ENCODE measurements at places on chromosomes 2 and 18.
A peak's percentile ranks its signal among the peaks of the same experiment; 100 is the strongest.

DNA sequence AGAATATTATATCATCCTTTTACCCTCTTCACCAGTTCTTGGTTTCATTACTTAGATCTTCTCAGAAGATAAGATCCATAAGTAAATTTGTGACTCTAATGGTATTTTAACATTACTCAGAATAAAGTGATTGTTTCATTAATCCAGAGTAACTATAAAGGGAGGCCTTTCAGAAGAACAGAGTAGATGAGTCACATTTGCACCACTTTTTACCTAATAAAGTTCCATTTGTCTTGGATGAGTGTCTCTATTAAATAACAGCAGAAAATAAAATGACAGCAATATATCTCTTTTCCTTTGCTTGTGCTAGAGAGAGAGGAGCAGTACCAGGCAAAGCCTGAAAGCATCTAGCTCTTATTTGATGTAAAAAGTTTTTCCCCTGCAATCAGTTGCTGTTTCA is 926.5 kb upstream of the CNTNAP5 start:
- H3K4me1 ChIP-seq = peaks cover 8% of the 10 kb centered on the region
- no peak overlapping the region for H3K4me3 ChIP-seq
- peaks cover 2% of the 10 kb centered on the region for H3K36me3 ChIP-seq
- H3K27ac ChIP-seq = no peak overlapping the region
- H3K27me3 ChIP-seq = no peaks in the 10 kb centered on the region

DNA sequence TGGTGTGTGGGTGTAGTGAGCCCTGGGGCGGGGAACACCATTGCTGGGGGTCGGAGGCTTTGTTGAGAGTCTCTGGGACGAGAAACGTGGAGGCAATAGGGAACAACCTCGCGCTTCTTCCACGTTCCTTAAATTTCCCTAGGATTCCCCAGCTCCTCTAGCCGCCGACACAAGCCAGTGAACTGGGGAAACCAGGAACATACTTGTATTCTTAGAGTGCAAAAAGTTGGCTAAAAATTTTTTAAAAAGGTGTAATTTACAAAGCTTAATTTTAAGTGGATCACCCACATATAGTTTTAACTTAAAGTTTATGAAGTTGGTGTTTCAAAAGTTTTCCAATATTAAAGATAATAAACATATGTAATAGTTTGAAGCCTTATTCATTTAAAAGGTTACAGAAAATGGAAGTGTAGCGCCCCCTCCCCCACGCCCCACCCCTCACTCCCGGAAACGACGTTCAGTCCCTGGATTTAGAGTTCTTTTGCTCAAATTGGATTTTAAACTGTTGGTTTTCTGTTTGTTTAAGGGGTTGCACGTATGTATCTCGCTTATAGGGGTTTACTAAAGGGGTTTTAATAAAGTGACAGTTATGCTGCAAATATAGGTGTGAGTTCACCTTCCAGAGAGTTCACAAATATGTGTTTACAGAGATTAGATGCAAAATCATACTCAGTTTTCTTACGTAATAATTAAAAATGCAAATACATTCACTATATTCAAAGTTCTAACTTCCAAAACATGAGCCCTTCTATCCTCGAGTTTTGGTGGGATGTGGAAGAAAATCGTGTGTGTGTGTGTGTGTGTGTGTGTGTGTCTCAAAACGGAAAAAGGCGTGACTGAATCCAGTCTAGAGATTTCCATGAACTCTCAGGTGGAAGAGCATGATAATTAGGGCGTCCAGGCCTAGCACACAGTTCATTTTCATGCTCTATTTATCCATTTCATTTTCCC is 872 bp downstream of the DSG2 start:
- DNase-seq = no peak
- H3K27ac ChIP-seq = peak overlapping the region; percentile 40
- peaks cover 9% of the 10 kb centered on the region for H3K4me1 ChIP-seq
- H3K36me3 ChIP-seq = no peaks in the 10 kb centered on the region
- H3K27me3 ChIP-seq = peaks cover 36% of the 10 kb centered on the region

DNA sequence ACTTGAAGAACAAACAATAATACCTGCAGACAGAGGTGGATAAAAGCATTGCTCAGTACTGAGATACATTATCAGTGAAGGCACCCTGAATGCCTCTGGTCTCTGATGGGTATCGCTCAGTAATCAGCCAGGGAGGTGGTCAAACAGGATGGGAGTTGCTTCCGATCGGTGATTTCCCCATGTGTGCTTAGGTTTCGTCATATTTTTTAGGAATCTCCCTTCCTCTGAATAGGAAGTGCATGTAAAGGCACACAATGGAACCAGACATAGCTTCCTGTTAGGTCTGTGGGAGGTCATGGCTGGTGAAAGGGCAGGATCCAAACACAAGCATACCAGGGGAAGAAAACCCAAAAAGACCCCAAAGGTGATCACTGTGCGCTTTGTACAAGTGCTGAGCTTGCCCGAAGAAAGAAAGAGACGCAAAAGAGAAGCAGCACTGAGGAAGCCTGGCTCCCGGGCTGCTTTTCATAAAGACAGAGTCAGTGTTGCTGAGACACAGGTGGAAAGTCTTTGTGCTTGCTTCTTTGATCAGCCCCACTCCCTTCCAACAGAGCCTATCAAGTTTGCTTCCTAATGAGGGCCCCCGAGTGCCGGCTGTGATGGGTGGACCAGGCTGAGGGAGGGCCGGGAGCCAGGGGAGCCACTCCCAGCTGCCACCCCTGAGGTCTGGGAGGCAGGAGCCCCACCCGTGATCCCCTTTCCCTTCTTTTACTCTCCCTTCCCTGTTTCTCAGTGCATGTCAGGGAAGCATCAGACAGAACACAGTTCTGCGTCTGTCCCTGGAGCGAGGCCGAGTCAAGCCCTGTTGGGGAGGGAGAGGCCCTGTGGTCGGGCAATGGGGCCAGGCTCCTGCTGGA is 138.2 kb downstream of the SH3RF3 start:
- H3K36me3 ChIP-seq = no peaks in the 10 kb centered on the region
- peak overlapping the region; percentile 12 for H3K27ac ChIP-seq
- H3K27me3 ChIP-seq = no peaks in the 10 kb centered on the region
- DNase-seq = no peak
- peaks cover 19% of the 10 kb centered on the region for H3K4me1 ChIP-seq
- no peak overlapping the region for H3K4me3 ChIP-seq

DNA sequence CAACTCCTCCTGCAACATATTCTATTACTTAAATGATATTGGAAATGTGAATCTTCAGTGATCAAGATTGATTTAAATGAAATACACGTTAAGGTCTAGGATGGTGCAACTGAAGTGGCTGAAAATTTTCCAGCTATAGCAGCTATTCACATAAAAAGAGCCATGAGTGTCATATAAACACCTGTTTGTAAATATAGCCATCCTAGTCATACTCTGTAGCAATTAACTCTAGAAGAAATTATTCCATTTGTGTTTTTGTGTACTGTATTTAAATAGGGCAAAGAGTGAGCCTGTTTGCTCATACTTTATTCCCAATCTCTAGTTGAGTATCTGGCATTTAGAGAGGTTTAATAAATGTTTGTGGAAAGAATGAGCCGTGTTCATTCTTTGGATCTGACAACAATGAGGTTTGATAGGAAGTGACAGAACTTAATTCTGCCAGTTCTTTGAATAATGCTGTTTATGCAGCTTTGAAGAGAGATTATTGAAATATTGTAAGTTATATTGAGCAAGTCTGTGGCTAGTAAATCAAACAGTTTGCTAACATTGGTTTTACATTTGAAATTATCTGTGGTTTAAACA is 49.7 kb downstream of the BABAM2 start:
- no peak overlapping the region for H3K4me3 ChIP-seq
- no peak overlapping the region for H3K27ac ChIP-seq
- no peak for DNase-seq
- H3K4me1 ChIP-seq = peaks cover 3% of the 10 kb centered on the region
- H3K36me3 ChIP-seq = peaks cover 2% of the 10 kb centered on the region

- H3K36me3 ChIP-seq = no peaks in the 10 kb centered on the region
- no peaks in the 10 kb centered on the region for H3K4me1 ChIP-seq
Observed at GRCh38 chr2:212843409-212844199, 305.0 kb upstream of the ERBB4 start.

DNA sequence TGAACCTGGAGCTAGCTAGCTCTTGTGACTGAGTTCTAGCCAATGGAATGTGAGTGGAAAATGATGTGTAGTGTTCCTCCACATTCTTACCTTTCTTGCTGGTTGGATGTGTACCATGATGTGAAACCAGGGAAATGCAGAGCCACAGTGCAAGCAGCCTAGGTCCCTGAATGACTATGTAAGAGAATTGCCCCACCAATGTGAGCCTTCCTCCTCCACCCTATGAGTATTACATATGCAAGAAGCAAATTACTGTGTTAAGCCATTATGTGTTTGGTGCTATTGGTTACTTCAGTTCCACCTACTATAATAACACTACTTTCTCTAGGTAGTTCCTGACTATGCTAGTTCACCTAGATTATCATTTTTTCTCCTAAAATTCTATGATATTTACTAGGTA is 39.6 kb downstream of the LCLAT1 start:
- H3K4me3 ChIP-seq = no peak overlapping the region
- no peaks in the 10 kb centered on the region for H3K4me1 ChIP-seq
- H3K36me3 ChIP-seq = no peaks in the 10 kb centered on the region
- DNase-seq = no peak

- H3K36me3 ChIP-seq = no peaks in the 10 kb centered on the region
- H3K27me3 ChIP-seq = peaks cover 23% of the 10 kb centered on the region
- DNase-seq = no peak
- H3K4me1 ChIP-seq = no peaks in the 10 kb centered on the region
Observed at GRCh38 chr2:176685908-176686307, 416.7 kb downstream of the MTX2 start.

DNA sequence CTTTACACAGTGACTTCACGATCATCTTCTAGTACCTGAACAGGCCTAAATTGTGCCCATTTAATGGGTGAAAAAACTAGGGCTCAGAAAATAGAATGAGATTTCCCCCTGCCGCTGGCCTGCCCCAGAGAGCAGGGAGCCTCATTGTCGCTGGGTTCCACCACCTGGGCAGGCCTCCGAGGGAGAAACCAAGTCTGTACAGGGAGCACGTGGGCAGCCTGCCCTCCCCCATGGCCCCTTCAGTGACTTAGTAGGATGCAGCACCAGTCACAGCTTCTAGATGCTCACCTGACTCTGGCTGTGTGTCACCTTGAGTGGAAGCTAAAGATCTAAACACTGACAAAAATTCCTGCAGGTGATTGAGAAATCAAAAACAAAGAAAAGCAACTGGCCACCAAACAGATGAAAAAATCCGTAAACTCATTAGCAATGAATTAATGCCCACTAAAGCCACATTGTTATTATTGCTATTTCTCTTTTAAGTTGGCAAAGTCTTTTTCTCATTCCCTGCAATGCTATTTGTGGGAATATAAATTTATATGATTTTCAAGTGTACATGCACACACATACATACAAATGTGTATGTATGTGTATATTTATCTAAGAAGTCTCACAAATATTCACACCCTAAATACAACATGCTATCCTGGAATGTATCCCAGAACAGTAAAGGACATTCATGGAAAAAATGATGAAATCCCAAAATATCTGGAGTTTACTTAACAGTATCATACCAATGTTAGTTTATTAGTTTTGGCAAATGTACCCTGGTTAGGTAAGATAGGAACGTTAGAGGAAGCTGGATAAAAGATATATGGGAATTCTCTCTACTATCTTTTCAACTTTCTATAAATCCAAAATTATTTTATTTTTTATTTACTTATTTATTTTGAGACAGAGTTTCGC is 18.7 kb upstream of the ASPRV1 start:
- DNase-seq = no peak
- no peak overlapping the region for H3K27ac ChIP-seq
- H3K4me1 ChIP-seq = no peaks in the 10 kb centered on the region
- no peaks in the 10 kb centered on the region for H3K27me3 ChIP-seq
- no peaks in the 10 kb centered on the region for H3K36me3 ChIP-seq

- H3K27ac ChIP-seq = no peak overlapping the region
- peaks cover 2% of the 10 kb centered on the region for H3K27me3 ChIP-seq
- no peak for DNase-seq
- H3K36me3 ChIP-seq = no peaks in the 10 kb centered on the region
Observed at GRCh38 chr2:21693081-21693480, 569.3 kb downstream of the TDRD15 start.

- no peaks in the 10 kb centered on the region for H3K4me1 ChIP-seq
- H3K27me3 ChIP-seq = no peaks in the 10 kb centered on the region
- peak overlapping the region; percentile 13 for H3K27ac ChIP-seq
- H3K36me3 ChIP-seq = no peaks in the 10 kb centered on the region
Observed at GRCh38 chr2:225612636-225613035, 213.1 kb downstream of the NYAP2 start.

DNA sequence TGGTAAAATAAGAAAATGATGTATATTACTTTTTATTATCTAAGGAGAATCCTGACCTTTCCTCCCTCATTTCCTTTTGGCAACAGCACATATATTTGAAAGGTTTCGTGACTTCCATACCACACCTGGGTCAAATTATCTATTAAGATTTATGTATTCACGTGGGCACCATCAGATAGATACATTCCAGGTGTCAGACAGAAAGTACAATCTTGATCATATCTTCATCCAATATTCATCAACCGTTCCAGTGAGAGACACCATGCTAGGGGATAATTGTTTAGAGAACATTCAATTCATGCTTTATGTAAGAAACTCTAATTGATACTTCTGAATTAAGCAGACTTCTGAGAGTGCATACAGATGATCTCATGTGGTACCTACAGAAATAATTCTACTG is 73.7 kb downstream of the SCN9A start:
- no peaks in the 10 kb centered on the region for H3K4me1 ChIP-seq
- H3K27me3 ChIP-seq = no peaks in the 10 kb centered on the region
- H3K4me3 ChIP-seq = no peak overlapping the region
- H3K36me3 ChIP-seq = no peaks in the 10 kb centered on the region
- no peak for DNase-seq

- H3K4me1 ChIP-seq = no peaks in the 10 kb centered on the region
- H3K27ac ChIP-seq = no peak overlapping the region
- H3K27me3 ChIP-seq = no peaks in the 10 kb centered on the region
- no peak for DNase-seq
- no peak overlapping the region for H3K4me3 ChIP-seq
- no peaks in the 10 kb centered on the region for H3K36me3 ChIP-seq
Observed at GRCh38 chr18:68394705-68395104, 320.2 kb downstream of the TMX3 start.

DNA sequence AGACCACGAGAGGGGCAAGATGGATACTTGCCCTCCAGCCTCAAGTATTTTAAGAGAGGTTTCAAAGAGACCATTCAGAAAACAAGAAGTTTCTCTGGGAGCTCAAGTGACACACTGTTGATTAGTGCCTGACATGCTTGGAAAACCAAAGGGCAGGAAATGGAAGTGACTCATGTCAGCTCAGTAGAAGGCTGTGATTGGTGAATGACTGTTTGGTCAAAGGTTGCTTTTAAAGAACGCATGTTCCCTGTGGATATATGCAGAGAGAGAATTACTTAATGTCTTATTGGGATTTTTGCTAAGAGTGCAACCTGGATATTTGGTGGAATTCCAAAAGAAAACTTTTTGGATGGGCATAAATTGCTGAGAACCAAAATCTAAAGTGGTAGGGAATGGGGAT is 549.9 kb downstream of the XIRP2 start:
- peaks cover 16% of the 10 kb centered on the region for H3K4me1 ChIP-seq
- peaks cover 9% of the 10 kb centered on the region for H3K36me3 ChIP-seq

- H3K4me3 ChIP-seq = peak overlapping the region; percentile 28
- no peaks in the 10 kb centered on the region for H3K36me3 ChIP-seq
- H3K27me3 ChIP-seq = no peaks in the 10 kb centered on the region
- peak overlapping the region; percentile 80 for H3K27ac ChIP-seq
- peaks cover 55% of the 10 kb centered on the region for H3K4me1 ChIP-seq
- no peak for DNase-seq
Observed at GRCh38 chr2:172052000-172052983, 33.0 kb upstream of the DLX1 start.

All from neural crest cell (in vitro differentiated cells).